ENCODE measurements at places on chromosomes 6 and 20.

GRCh38 chr6:4412488-4412887, 277.1 kb upstream of the ECI2 start:
- DNase-seq = no peak

- no peak for DNase-seq
Measured at GRCh38 chr6:87257565-87257964, 64.8 kb upstream of the SMIM8 start.

GRCh38 chr6:7033202-7033601, 74.6 kb upstream of the RREB1 start:
- DNase-seq = no peak

GRCh38 chr20:11646359-11646758, 271.3 kb upstream of the BTBD3 start:
- no peak for DNase-seq

DNA sequence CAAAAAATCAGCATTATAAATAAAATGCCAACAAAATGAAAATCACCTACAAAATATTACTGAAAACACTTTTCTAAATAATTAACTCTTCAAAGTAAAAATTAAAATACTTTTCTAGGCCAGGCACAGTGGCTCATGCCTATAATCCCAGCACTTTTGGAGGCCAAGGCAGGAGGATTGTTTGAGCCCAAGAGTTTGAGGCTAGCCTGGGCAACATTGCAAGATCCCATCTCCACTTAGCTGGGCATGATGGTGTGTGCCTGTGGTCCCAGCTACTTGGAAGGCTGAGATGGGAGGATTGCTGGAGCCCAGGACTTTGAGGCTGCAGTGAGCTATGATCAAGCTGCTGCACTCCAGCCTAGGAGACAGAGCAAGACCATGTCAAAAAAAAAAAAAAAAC, 6.4 kb downstream of the SERPINB9 start:
- DNase-seq = no peak

DNA sequence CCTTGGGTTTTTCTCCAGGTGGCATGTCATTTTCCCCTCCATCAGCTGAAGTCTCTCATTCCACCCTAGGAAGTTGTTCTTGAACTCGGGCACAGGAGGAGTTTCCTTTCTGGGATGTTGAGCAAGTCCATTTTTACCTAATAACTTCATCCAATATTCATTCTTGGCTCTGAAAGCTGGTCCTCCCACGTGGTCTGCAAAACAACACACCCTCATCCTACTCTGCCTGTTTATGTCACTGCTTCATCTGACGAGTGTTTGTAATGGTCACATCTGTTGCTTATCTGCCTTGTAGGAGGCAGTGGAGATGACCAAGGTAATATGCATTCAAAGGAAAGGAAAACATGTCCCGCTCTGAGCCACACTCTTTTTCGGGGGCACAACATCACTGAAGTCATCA, 41.7 kb upstream of the AIG1 start:
- no peak for DNase-seq

DNA sequence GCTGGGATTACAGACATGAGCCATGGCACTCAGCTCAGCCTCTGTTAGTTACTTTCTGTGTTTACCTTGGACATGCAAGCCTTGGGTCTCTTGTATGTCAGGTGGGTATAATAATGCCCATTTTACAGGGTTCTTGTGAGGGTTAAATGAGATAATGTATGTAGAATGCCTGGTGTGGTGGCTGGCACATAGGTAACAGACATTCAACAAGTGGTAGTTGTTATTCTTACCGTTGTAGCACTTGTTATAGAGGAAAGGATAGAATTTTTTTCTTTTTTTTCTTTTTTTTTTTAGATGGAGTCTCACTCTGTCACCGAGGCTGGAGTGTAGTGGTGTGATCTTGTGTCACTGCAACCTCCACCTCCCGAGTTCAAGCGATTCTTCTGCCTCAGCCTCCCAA, 8.0 kb upstream of the KIF13A start:
- no peak for DNase-seq

- DNase-seq = no peak
Measured at GRCh38 chr20:13852306-13852705, 67.5 kb downstream of the NDUFAF5 start.

DNA sequence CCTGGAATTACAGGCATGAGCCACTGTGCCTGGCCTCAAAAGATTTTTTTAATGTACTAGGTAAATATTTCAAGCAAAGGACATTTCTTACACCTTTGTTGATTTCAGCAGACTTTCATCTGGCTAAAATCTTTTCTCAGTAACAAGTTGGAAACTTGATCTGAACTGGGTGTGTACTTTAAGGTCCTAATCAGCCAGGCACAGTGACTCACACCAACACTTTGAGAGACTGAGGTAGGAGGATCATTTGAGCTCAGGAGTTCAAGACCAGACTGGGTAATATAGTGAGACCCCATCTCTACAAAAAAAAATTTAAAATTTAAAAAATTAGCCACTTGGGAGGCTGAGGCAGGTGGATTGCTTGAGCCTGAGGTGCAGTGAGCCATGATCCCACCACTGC, 7.0 kb upstream of the RALGAPA2 start:
- no peak for DNase-seq

- DNase-seq = no peak
Measured at GRCh38 chr6:129889580-129889979, 28.5 kb upstream of the TMEM244 start.

DNA sequence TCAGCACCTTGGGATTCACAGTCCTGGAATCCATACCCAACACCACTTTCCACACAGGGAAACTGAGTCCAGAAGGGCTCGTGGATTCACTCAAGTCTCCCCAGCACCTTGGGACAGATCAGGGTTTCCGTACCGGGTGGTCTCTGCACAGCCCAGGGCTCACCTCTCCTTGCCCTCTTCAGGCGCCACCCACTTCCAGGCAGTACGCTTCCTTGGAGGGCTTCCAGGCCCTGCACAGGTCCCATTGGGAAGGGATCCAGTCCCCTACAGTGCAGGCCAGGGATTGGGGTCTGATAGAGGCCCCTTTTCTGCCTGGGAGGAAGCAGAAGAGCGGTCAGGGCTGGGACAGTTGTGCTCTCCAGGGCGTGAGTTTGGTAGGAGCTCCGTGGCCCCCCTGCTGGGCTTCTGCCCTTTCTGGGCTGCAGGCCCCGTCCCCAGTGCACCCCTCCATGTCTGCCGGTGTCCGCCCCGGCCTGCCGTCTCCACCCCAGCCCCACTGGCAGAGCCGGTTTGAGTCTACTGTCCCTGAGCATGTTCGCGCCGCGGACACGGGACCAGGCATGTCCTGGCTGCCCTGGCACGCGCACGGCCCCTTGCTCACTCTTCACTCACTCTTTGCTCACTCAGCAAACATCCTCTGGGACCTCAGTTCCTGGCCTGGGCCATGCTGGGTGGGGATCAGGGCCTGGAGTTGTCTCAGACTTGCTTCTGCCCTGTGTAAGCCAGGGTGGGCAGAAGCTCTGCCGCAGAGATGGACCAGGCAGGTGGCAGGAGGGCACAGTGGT, 12.6 kb downstream of the SRC start:
- no peak for DNase-seq

DNA sequence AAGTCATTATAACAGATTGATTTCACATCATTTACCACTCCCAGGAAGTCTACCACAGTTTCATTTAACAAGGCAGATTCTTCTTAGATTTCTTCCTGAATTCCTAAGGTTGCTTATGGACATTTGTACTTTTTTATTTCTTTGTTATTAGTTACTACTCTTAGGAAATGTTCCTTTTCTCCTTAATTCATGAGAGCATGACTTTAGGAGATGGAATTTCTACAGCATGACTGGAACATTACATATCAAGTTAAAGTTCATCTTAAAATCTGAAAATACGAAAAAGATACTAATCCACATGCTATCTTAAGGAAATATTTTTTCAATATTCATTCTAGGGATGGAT, 22.3 kb downstream of the CNKSR3 start:
- no peak for DNase-seq

DNA sequence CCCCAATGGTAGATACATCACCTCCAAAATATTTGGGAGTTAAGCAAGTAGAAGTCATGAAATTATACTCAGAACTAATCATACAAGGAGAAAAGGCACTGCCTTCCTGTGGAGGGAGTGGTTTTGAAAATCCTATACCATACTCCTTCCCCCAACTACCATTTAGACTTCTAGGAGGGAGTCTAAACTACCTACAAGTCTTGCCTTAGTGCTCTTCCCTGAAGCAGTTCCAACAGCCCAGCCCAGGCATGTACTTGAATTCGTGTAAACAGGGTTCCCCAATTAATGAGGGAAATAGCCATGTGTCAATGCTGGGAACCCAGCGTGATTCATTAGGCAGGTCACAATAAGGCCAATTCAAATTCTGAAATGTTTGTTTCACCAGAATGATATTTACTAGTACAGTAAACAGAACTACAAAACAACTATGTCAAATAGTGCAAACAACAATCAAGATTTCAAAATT, 39.1 kb upstream of the SGK1 start:
- DNase-seq = no peak

DNA sequence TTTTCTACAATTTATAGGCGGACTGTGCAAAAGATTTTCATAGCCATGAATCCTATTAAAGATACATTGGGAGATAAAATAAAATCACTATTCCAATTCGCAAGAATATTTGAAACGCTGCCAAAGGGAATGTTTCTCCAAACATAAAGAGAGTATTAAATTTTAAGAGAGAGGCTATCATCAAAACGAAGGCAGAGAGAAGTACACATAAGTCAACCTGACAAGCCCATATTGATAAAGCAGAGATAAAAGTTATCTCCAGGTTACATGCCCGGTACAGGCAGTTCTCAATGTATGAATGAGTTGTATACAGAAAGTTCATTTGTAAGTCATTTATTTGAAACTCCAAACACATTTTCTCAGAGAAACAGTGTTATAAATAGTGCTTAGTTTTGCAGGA, 193.1 kb downstream of the ATXN1 start:
- DNase-seq = no peak

DNA sequence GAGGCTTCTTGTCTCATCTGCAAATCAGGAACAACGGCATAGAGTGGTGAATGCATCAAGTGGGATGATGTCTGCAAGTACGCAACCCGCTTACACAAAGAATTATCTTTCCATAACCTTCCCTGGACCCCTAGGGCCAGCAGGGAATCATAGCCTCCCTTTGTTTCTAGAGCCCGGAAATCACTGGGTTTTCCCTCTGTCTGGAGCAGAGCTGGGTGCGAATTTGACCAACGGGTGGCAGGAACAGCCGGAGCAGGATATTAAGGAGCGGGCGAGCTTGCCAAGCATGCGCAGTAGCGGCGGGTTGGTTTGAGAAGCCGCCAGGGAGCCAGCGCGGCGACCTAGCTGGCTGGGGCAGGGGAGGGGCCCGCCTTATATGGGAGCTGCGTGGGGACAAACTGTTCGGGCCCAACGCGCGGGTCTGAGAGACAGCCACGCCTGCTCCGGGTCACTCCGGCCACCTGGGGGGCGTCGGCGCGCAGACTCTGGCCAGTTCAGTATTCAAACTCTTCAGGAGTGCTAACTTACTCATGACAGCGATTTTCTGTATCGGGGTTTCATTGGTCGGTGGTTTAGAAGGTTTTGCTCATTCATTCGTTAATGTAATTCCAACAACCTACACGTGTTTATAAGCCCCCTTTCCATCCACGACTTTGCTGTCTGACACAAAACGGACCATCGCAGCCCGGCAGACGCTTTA, 1.6 kb upstream of the KIF16B start:
- peak; percentile 69 for DNase-seq

Data from Jurkat, Clone E6-1 (cell line).